ENCODE measurements at places on chromosomes 11 and 22.

DNA sequence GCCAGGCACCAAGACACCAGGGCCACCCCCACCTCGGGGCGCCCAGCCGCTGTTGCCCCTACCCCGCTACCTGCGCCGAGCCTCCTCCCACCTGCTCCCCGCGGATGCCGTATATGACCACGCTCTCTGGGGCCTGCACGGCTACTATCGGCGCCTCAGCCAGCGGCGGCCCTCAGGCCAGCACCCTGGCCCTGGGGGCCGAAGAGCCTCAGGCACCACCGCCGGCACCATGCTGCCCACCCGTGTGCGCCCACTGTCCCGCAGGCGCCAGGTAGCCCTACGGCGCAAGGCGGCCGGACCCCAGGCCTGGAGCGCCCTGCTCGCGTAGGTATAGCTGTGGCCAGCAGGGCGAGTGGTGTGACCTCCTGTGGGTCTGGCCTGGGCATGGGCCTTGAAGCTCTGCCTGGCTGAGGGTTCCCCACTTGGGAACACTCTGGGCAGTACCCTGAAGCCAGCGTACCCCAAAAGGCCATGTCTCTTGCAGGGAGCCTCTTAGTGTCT lies 14.8 kb upstream of the MDK start:
- no peak for DNase-seq

DNA sequence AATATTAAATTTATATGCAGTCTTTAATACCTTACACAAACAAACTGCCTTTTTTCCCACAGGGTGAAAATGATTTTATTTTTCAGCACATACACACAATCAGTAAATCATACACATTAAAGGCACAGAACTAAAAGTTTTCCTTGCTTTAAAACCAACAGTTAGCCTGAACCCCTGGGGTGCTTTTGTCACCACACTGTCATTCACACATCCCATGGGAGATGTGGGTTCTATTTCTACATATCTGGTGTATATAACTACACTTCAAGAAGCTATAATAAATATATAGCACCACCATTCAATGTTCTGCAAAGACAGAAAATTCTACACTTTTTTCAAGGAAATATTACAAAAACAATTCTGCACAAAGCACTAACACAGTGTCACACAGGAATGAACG lies 197.0 kb downstream of the GUCY1A2 start:
- no peak for DNase-seq

DNA sequence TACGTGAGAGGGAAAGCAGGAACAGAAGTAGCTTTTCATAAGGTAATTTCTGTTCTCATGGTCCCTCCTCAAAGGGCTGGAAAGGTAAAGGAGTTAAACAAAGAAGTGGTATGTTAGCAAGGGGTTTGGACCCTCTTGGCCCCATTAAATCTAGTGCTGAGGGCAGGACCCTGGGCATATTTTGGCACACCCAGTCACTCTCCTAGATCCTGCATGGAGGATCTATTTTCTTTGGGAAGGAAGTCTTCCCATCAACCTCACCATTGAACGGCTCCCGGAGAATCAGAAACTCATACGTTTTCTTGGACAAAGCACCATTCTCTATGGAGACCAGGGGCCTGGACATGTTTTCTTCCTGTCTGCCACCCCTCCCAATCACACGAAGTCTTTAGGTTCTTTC lies 11.7 kb downstream of the TMEM216 start:
- no peak for DNase-seq

DNA sequence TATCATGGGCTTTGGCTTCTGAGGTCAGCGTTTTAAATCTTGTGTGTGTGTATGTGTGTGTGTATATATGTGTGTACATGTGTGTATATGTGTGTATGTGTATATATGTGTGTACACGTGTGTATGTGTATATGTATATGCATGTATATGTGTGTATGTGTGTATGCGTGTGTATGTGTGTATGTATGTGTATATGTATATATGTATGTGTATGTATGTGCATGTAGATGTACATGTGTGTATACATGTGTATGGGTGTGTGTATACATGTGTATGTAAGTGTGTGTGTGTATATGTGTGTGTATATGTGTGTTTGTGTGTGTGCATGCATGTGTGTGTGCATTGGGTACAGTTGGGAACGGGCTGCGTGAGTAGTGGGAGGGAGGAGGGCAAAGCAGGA lies 123.0 kb downstream of the ST3GAL4 start:
- DNase-seq, result no peak

DNA sequence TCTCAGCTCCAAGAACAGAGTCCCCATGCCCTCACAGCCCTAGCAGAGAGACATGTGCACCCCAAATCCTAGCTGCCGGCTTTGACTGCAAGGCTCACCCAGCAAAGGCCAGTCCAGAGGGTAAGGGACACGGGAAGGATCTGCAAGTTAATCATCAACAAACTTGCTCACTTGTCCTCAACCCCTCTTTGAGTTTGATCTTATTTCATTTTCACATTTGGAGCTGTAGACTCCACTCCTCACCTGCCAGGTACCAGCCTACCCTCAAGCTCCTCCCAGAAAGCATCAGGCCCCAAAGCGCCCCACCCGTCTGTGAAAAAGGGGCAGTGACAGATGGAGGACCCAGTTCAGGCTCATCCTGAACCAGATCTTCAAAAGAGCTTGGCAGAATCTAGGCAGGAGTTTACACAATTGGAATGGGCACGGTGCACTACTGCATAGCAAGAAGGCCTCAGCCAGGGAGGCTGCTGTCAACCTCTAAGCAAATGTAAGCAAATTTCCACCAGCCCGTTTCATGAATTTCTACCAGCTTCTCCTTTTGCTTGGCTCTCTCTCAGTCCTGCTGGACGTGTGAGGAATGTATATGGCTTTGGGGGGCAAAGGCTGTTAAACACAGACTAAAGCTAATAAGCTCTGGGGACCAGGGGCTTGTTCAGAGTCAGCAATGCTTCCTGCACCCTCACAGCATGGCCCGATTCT lies 5.5 kb downstream of the EHD1 start:
- DNase-seq, result no peak

- DNase-seq, result no peak
Measured at GRCh38 chr11:33643167-33643824, 57.3 kb downstream of the C11orf91 start.

DNA sequence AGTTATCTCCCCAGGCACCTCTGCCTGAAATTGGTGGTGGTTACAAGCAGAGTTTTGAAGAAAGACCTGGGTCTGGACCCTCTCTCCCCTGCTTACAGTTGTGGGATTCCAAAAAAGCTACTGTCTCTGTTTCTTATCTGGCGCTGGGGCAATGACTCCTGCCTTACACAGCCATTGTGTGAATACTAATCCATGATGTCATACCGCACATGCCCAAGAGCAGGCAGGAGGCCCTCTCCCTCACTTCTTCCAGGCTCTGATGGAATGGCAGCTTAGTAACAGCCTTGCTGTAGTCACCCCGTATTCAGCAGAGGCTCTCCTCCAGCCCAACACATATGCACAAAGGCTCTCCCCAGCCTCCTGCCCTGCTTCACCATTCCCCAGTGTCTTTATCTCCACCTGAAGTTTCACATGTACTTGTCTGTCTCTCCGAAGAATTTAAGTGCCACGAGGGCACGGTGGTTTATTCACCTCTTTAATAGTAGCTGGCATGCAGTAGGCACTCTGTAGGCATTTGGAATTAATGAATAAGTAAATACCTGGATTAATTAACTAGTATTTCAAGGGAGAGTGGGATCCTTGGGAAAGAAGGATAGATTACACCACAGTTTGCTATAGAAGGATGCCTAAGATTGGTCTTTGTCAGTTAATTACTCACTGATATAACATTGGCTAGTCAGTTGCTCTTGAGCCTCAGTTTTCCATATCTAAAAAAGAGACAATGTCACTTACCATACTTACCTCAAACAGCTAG lies 165.6 kb downstream of the ETS1 start:
- no peak for DNase-seq

DNA sequence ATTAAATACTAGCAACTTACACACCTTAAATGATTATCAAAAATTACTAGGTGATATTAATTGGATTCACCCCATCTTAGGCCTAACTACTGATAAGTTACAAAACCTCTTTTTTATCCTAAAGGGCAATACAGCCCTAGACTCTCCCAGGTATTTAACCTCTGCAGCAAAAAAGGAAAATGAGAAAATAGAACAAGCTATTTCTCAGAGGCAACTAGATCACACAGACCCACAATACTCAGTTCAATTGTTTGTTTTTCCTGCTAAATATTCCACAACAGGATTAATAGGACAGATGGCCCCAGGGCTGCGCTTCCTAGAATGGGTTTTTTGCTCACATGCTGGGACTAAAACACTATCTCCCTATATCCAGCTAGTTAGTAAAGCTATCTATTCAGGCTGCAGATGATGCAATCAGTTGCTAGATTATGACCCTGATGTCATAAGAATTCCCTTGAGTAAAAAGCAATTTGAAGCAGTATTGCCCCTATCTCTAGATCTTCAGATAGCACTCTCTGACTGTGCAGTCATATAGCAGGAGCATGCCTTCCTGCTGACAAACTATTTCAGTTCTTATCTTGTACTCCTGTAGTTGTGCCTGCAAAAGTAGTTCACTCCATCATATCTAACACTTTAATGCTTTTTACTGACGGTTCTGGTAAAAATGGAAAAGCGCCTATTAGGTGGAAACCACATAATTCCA lies 1595.5 kb upstream of the TENM4 start:
- DNase-seq, result no peak

GRCh38 chr11:121257976-121258375 lies 34.6 kb upstream of the SC5D start:
- DNase-seq, result no peak

DNA sequence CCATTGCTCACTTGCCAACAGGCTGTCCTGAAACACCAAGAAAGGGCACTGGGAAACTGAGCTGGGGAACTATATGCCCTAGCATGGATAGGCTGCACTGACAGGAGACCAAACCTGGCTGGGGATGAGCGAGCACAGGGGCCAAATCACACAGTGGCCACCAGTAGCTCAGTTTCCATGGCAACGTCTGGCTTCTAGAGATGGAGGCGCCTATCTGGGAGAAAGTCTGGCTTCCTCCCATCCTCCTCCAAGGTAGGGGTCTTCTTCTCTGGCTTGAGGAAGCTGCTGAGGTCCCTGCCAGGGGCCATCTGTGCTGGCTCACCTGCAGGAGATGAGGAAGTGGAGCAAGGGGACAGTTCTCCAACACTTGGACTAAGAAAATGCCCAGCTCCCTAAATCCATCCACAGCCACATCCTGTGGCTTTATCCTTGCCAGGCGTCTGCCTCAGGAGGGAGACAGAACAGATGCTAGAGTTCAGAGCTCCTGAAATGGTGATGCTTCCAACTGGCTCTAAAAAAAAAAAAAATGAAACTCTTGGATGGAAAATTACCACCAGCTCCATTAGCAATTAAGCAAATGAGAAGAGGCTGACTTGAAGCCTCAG lies 48.3 kb downstream of the SYT13 start:
- no peak for DNase-seq
